ENCODE measurements at places on chromosomes 6 and 20.
A peak's percentile ranks its signal among the peaks of the same experiment; 100 is the strongest.

- no peak for DNase-seq
These were observed 156.5 kb upstream of the FBXL4 start for GRCh38 chr6:99104218-99104617.

GRCh38 chr20:53023732-53024520 lies 51.8 kb downstream of the TSHZ2 start:
- no peak for DNase-seq

- peak; percentile 27 for DNase-seq
These were observed 599 bp downstream of the EPM2A start for GRCh38 chr6:145734486-145735355.

GRCh38 chr6:62328607-62329006 lies 42.6 kb upstream of the KHDRBS2 start:
- DNase-seq = no peak

DNA sequence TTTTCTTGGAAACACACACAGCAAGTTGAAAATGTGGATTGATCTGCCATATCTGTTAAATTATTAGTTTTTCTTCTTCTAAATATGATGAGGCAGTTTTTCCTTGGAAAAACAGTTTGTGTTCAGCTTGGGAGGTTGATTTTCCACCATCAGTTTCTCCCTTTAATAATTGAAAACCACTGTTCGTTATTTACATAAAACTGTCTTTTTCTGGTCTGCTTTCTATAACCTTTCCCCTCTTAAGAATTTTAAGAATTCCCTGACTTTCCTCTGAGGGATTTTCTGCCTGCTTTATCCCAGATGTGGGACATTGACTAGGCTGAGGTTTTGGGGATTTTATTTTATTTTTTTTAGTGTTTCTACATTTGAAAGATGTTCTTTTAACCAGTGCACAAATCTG lies 27.2 kb downstream of the DSE start:
- no peak for DNase-seq

- DNase-seq = no peak
These were observed 5.1 kb upstream of the SLC2A12 start for GRCh38 chr6:134057478-134057877.

- no peak for DNase-seq
These were observed 144.7 kb upstream of the ZNF217 start for GRCh38 chr20:53738039-53738944.

DNA sequence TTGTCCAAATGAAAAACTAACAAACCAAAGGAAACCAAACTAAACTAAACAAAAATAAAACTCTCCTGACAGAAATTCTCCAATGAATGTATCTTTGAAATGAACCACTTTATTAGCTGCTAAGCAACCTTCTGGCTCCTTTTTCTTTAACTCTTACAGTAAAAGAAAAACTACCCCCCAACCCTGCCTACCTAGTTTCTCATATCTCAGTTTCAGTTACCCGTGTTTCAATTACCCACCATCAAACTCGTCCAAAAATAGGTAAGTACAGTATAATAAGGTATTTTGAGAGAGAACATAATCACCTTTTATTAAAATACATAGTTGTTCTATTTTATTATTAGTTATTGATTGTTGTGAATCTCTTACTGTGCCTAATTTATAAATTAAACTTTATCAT lies 177.4 kb upstream of the THEMIS start:
- DNase-seq = no peak

- no peak for DNase-seq
These were observed 140.5 kb upstream of the ATXN1 start for GRCh38 chr6:16901782-16902181.

GRCh38 chr20:57369596-57369995 lies 18.5 kb downstream of the RAE1 start:
- DNase-seq = no peak

GRCh38 chr6:8130399-8130798 lies 28.1 kb upstream of the EEF1E1 start:
- DNase-seq = no peak

- DNase-seq = no peak
These were observed 48.5 kb downstream of the PYGB start for GRCh38 chr20:25296094-25297093.

DNA sequence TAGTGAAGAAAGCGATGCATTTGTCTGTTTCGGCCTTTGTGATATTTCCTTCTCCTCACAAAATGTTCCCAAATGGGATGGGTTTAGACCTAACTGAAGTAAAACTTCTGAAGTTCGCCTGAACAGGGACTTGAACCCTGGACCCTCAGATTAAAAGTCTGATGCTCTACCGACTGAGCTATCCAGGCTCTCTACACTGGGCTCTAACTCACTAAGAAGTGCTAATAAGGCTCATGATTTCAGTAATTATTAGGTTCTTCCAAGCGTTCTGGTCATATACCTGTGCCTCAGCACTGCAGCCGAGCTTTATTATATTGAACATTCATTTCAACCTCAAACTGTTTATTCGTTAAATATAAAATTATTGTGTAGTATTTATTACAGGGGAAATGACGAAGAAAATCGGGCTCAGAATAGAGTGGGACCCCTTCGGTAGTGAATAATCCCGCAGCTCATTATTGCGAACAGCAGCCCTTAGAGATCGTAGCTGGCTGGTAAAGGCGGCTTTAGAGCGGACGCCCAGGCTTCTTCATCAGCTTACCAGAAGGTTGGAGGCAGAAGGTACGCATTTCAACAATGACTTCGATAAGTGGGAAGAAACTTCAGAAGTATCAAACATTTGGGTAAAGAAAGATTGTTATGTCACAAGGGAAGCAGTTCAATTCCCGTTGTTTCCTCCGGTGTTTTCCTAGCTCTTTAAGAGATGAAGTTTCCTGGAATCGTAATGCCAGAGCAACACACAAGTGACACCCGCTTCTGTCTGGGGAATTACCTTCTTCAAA lies 119.0 kb upstream of the ZNF184 start:
- DNase-seq = no peak

All from activated CD8-positive, alpha-beta memory T cell treated with anti-CD3 and anti-CD28 coated beads for 1 hour (primary cell).